ENCODE measurements at places on chromosomes 2 and 18. TPM values are rescaled to one million over a fixed set of nuclear protein-coding genes. Genes with fewer than 3 reads are reported as not detected.

Gene CHMP3
- total RNA-seq: 66.9 TPM

Gene OTOS
- 0.73 TPM for total RNA-seq

Gene IL36RN
- total RNA-seq: not detected

Gene EDAR
- not detected for total RNA-seq

Gene FBLN7
- total RNA-seq: not detected

Gene DOK6
- total RNA-seq: 0.47 TPM

Gene SCTR
- total RNA-seq: not detected

Gene TUBA3E
- not detected for total RNA-seq

Gene SKOR2
- total RNA-seq: not detected

Gene ARL6IP6
- total RNA-seq: 35.8 TPM

Gene ANKRD62
- not detected for total RNA-seq

Gene UGT1A6
- total RNA-seq: not detected

Gene TACR1
- not detected for total RNA-seq

Gene ZNF804A
- total RNA-seq: 16.8 TPM

Gene BCS1L
- total RNA-seq: 33.7 TPM

Gene MYL1
- total RNA-seq: 3.3 TPM

Gene DYNAP
- not detected for total RNA-seq

Gene TTR
- not detected for total RNA-seq

Gene IL36B
- total RNA-seq: not detected

Gene SERPINE2
- total RNA-seq: 51.1 TPM

Gene LYPD6B
- not detected for total RNA-seq

Gene POTEI
- total RNA-seq: 0.47 TPM

Gene ESPNL
- 2.6 TPM for total RNA-seq

Gene XIRP2
- total RNA-seq: 0.24 TPM

Gene CNPPD1
- 13.0 TPM for total RNA-seq

Gene CBLN2
- 0.18 TPM for total RNA-seq

Gene SERPINB13
- not detected for total RNA-seq

Gene FMNL2
- total RNA-seq: 22.3 TPM

Gene MATN3
- 0.40 TPM for total RNA-seq

Gene SPATA3
- total RNA-seq: not detected

Gene UBXN4
- total RNA-seq: 129 TPM

Gene RAB6C
- not detected for total RNA-seq

Gene MYOM1
- total RNA-seq: 0.23 TPM

Gene INO80B
- 14.2 TPM for total RNA-seq

Gene COLEC12
- not detected for total RNA-seq

Gene BCL11A
- 29.7 TPM for total RNA-seq

Gene SULT1C4
- total RNA-seq: 1.6 TPM

Gene ZNF521
- total RNA-seq: 17.6 TPM

Gene NTSR2
- not detected for total RNA-seq

Gene PLEKHA3
- 15.1 TPM for total RNA-seq

Gene SLC9A4
- 0.04 TPM for total RNA-seq
